ENCODE measurements at places on chromosomes 12 and 14. TPM values are rescaled to one million over a fixed set of nuclear protein-coding genes. Genes with fewer than 3 reads are reported as not detected.

DNA sequence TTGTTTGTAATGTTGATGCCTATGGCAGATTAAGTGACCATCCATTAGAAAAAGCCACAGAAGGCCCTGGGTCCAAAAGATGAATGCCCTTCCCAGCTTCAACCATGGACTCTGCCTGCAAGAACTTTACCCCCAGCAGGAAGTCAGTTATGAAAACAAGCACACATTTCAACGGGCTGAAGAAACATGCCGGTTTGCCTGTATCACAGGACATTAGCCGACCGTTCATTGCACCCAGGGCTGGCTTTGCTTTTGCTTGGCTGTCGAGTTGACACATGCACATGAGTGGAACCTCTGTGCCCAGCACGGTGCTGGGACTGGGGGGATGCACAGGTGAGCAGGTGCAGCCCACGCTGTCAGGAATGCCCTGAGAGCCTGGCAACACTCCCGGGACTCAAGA is 1087.0 kb downstream of the BCL11B start:
- H3K27me3 ChIP-seq = no peaks in the 10 kb centered on the region
- no peak overlapping the region for H3K27ac ChIP-seq
- H3K4me1 ChIP-seq = no peaks in the 10 kb centered on the region
- no peak overlapping the region for H3K4me3 ChIP-seq

DNA sequence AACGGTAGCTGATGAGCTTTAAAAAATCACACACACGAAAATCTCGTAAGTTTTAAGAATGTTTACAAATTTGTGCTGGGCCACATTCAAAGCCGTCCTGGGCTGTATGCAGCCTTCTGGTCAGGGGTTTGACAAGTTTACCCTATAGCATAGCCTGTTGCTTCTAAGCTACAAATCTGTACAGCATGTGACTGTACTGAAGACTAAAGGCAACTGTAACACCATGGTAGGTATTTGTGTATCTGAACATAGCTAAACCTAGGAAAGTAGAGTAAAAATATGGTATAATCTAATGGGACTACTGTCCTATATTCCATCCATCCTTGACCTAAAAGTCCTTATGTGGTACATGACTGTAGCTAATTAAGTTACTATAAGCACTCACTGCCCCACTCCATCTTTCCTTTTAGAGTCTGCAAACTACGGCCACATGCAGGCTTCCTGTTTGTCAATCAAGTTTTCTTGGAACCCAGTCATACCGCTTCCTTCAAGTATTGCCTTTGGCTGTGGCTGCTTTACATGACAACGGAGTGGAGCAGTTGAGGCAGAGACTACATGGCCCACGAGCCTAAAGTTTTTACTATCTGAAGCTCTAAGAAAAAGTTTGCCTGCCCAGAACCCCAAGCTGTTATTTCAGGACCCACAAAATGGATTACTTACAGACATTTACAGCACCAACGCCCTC is 18.5 kb downstream of the KRT7 start:
- H3K4me3 ChIP-seq = peak overlapping the region; percentile 29
- DNase-seq = no peak
- H3K27me3 ChIP-seq = peaks cover 52% of the 10 kb centered on the region
- H3K36me3 ChIP-seq = no peaks in the 10 kb centered on the region
- H3K4me1 ChIP-seq = peaks cover 34% of the 10 kb centered on the region

DNA sequence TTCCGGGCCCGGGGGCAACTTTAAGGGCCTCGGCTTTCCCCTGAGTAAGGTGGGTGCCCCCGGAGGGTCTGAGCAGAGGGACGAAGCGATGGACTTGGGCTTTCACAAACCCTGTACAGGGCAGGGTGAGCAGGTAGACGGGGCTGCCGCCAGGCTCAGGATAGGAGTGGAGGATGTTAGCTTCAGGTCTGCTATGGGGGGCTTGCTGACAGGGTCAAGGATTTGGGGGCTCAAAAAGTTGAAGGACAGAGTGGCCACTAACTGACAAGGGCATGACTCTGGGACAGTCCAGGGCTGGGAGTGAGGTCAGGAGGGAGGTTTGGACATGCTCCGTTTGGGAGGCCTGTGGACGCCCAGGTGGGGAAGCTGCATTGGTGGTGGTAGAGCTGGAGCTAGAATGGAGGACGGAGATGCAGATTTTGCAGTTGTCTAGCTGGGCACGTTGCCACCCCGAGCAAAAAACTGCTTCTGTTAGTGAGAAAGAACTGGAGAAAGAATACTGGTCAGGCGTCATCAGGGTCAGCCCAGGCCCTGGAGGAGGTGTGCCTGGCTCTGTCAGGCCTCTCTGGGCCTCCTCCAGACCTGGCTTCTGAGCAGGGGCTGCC is 113.3 kb downstream of the ADGRD1 start:
- no peak overlapping the region for H3K27ac ChIP-seq
- no peak overlapping the region for H3K4me3 ChIP-seq
- H3K27me3 ChIP-seq = no peaks in the 10 kb centered on the region

DNA sequence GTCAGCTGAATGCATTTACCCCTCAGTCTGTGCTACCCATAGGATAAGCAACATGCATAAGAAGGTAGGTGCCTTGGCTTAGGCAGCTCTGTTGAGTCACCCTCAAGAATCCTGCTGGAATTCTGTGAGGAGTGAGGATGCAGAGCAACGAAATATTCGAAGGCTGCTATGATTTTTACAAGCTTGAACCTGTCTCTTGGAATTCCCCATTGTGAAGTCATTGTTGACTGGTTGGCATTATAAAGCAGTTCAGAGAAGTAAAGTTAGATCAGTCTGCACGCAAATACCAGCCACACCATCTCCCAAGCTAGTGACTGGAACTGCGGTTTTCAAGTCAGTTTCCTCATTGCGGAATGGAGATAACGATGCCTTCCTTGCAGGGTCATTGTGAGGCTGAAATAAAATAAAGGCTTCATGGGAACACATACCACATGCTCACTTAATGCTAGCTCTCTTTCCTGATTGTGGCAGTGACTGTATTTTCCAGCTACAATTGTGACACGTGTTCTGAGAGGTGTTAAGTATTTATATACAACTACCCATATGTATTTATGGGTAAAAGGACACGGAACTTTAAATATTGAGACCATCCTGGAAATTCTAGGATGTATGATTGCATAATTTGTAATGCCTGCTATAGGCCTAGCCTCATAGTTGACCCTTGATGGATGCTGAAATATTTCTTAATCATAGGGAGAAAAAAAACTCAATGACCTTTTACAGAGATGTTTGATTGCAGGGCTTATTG is 96.7 kb downstream of the ETV6 start:
- H3K27me3 ChIP-seq = no peaks in the 10 kb centered on the region
- no peak overlapping the region for H3K4me3 ChIP-seq
- H3K27ac ChIP-seq = 0 out of 2 replicates have a peak overlapping the region, but pooled peaks have one; percentile 32
- H3K4me1 ChIP-seq = peaks cover 73% of the 10 kb centered on the region
- DNase-seq = no peak
- H3K36me3 ChIP-seq = no peaks in the 10 kb centered on the region

DNA sequence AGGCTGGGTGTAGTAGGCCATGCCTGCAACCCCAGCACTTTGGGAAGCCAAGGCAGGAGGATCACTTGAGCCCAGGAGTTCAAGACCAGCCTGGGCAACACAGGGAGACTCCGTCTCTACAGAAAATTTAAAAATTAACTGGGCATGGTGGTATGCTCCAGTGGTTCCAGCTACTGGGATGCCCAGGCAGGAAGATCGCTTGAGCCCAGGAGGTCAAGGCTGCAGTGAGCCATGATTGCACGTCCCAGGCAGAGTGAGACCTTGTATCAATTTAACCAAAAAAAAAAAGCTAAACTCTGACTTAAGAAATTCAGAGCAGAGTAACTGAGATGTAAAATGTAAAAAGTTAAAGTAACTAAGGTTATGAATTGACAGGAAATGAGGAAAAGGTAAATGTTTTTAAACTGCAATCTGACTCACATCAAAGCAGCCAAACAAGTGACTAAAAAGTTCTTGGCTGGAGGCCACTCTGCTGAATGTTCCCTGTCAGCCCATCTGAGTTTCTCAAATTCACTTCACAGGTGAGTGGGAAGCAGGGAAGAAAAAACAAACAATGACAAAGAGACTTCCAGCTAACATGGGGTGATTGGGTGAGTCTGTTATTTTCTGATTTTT is 21.3 kb downstream of the PRKD1 start:
- peak overlapping the region; percentile 38 for H3K27ac ChIP-seq
- DNase-seq = no peak
- peaks cover 18% of the 10 kb centered on the region for H3K36me3 ChIP-seq
- peaks cover 13% of the 10 kb centered on the region for H3K4me1 ChIP-seq

DNA sequence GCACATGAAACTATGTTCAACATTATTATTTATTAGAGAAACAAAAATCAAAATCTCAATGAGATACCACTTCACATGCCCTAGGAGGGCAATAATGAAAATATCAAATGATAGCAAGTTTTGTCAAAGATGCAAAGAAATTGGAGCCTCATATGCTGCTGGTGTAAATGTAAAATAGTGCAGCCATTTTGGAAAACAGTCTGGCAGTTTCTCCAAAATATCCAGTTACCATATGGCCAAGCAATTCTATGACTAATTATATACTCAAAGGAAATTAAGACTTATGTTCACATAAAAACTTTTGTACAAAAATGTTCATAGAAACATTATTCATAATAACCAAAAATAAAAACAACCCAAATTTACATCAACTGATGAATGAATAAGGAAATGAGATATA is 313.6 kb upstream of the LMO3 start:
- H3K4me1 ChIP-seq = no peaks in the 10 kb centered on the region
- peaks cover 15% of the 10 kb centered on the region for H3K36me3 ChIP-seq
- no peak overlapping the region for H3K4me3 ChIP-seq

DNA sequence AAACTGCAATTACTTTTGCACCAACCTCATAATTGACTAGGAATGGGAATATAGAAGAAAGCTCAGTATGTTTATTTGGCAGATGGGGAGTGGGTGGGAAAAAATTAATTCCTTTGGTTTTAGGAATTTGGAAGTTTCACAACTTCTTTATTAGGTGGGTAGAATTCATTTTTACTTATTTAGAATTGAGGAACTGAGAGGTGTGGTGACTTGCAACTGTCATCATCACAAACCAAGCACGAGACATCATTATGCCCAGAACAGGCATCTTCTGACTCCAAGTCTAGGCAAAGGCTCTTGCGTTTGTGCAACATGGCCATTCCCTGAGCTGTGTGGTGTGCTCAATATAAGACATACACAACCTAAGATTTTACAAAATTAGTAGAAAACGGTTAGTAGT is 380.0 kb downstream of the ATP23 start:
- H3K27ac ChIP-seq = no peak overlapping the region
- no peaks in the 10 kb centered on the region for H3K4me1 ChIP-seq
- no peak overlapping the region for H3K4me3 ChIP-seq
- H3K27me3 ChIP-seq = peaks cover 3% of the 10 kb centered on the region
- DNase-seq = no peak
- H3K36me3 ChIP-seq = peaks cover 18% of the 10 kb centered on the region

- H3K4me3 ChIP-seq = no peak overlapping the region
- peaks cover 25% of the 10 kb centered on the region for H3K27me3 ChIP-seq
- no peaks in the 10 kb centered on the region for H3K4me1 ChIP-seq
These were observed 36.3 kb downstream of the SDR9C7 start for GRCh38 chr12:56897844-56898361.

GRCh38 chr12:122999196-122999946 is 18.9 kb downstream of the ARL6IP4 start:
- H3K4me3 ChIP-seq = no peak overlapping the region
- no peak for DNase-seq
- H3K4me1 ChIP-seq = no peaks in the 10 kb centered on the region
- no peaks in the 10 kb centered on the region for H3K27me3 ChIP-seq
- no peak overlapping the region for H3K27ac ChIP-seq
- no peaks in the 10 kb centered on the region for H3K36me3 ChIP-seq

DNA sequence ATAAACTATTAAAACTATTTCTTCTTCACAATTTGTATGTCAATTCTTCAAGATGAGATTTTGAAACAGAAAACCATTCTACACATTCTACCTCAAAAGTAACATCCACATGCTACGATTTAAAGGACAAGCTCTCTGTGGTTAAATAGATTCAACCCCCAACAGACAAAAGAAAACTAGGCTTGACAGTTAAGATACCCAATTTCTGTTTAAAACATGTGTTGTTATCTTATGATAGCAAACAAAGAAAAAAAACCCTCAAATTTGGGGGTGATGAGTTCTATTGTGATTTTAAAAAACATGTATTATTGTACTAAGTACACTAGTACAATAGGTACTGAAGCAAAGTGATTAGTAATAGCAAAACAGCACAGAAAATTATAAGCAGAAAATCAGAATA is 33.8 kb downstream of the ATF7 start:
- peaks cover 21% of the 10 kb centered on the region for H3K4me1 ChIP-seq
- no peaks in the 10 kb centered on the region for H3K36me3 ChIP-seq
- no peaks in the 10 kb centered on the region for H3K27me3 ChIP-seq
- no peak for DNase-seq
- no peak overlapping the region for H3K27ac ChIP-seq

- DNase-seq = no peak
- H3K27ac ChIP-seq = peak overlapping the region; percentile 96
- H3K4me3 ChIP-seq = peak overlapping the region; percentile 86
- no peaks in the 10 kb centered on the region for H3K36me3 ChIP-seq
- peaks cover 23% of the 10 kb centered on the region for H3K27me3 ChIP-seq
These were observed 780 bp downstream of the TBC1D15 start for GRCh38 chr12:71840231-71840847.

DNA sequence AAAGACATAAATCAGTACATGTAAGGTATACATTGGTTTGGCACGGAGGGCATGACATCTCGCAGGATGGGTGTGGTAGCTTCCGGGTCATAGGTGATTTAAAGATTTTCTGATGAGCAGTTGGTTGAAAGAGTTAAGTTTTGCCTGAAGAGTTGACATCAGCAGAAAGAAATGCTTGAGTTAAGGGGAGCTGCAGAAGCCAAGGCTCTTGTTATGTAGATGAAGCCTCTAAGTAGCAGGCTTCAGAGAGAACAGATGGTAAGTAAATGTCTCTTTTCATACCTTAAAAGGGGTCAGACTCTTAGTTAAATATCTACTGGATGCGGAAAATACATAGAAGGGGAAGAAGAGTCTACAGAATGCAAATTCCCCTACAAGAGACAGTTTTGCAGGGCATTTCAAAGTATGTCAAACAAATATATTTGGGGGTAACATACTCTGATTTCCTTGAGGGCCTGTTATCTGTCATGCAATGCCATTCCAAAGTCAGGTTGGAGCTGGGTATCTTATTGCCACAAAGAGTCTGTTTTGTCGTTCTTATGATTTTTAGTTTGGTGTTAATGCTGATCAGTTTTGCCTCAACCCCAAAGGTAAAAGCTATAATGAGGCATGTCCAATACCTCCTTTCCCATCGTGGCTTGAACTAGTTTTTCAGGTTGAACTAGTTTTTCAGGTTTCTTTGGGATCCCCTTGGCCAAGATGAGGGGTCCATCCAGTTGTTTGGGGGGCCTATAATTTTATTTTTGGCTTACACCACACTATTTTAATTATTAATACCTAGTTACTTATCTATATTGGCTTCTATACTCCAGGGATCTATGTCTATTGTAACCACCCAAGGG is 67.0 kb downstream of the PTHLH start:
- H3K27me3 ChIP-seq = no peaks in the 10 kb centered on the region
- H3K36me3 ChIP-seq = peaks cover 14% of the 10 kb centered on the region
- H3K4me3 ChIP-seq = no peak overlapping the region
- peaks cover 39% of the 10 kb centered on the region for H3K4me1 ChIP-seq
- H3K27ac ChIP-seq = peak overlapping the region; percentile 54

- no peaks in the 10 kb centered on the region for H3K27me3 ChIP-seq
- no peak for DNase-seq
- peaks cover 11% of the 10 kb centered on the region for H3K36me3 ChIP-seq
- peaks cover 28% of the 10 kb centered on the region for H3K4me1 ChIP-seq
These were observed 728.7 kb upstream of the TMEM132C start for GRCh38 chr12:127538316-127538715.

BICD1 gene
- total RNA-seq = 58.4 TPM

GLRX5 gene
- total RNA-seq = 76.2 TPM

COCH gene
- 9.4 TPM for total RNA-seq

C1RL gene
- total RNA-seq = 22.9 TPM

RAD51B gene
- total RNA-seq = 26.4 TPM

Data from WTC11 (cell line).